ENCODE measurements at places on chromosomes 1 and 21. TPM values are rescaled to one million over a fixed set of nuclear protein-coding genes. Genes with fewer than 3 reads are reported as not detected.

The CLDN17 gene
- not detected for total RNA-seq

GRCh38 chr1:208272311-208272710 lies 28.1 kb upstream of the PLXNA2 start:
- no peak for DNase-seq

DNA sequence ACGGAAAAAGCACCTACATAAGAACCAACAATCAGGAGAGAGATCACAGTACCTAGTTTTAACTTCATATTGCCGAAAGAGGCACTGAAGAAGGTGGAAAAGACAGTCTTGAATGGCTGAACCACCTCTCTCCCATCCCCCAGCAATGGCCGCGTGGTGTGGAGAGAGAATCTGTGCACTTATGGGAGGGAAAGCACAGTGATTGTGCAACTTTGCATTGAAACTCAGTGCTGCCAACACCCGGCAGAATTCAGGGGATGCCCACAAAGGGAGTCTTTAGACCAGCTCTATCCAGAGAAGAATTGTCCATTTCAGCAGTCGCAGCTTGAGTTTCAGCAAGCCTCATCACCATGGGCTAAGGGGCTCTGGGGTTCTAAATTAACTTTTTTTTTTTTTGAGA lies 186.3 kb upstream of the USP25 start:
- no peak for DNase-seq

DNA sequence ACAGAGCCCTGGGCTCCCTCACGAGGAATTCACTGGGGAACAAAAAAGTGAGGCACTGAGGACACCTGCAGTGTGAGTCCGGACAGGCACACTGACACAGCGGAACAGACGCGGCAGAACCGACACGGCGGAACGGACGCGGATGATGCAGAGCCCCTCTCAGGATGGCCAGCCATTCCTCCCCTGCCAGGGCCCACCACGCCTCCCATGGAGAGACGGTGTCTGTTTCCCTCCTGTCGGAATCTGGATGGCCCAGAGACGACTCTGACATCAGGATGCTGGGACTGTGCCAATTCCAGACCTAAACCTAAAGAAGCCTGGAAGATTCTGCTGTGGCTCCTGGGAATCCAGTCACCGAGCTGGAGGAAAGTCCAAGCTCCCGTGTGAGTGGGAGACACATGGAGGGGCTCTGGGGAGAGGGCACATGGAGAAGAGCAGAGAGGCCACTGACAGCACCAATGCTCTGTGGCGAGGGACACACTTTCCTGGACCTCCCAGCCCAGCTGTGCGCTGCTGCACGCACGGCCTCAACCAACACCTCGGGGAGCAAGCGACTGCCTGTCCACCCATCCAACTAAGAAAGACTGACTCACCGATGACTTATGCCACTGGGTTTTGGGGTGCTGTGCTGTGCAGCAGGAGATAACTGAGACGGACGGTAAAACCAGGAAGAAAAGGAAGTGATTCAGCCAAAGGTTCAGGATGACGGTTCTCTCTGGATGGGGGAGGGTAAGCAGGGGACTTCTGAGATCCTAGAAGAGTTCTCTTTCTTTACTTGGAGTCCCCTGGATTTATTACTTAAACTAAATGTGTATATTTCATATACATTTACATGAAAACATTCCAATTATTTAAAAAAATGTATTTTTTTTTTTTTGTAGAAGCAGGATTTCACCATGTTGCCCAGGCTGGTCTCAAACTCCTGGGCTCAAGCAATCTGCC lies 23.3 kb downstream of the ZBTB17 start:
- DNase-seq: no peak

GRCh38 chr1:231059566-231060193 lies 19.6 kb upstream of the FAM89A start:
- no peak for DNase-seq

Measured in H1 (cell line).